ENCODE measurements at places on chromosomes 7 and 10.

DNA sequence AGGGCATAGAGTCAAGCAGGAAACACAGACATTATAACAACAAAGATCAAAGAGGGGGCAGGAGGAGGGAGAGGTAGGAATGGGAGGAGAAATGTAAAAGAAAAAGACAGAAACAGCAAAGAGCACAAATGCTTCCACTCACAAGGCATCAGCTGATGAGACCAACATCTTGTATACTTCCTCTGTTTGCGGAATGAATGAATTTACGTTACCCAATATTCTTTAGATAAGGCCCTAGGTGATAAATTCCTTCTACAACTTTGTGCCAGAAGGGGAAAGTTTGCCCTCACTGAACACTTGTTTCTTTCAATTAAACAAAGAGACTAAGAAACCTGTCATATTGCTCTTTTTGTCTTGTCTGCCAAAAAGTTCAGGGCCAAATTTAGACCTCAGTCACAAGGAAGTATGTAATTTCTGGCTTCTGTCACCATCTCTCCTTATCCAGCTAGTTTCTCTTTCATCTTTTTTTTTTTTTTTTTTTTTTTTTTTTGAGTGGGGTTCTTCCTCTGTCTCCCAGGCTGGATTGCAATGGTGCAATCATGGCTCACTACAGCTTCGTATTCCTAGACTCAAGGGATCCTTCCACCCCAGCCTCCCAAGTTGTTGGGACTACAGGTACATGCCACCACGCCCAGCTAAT, 116.4 kb upstream of the NANOS1 start:
- no peak for DNase-seq

- DNase-seq = peak; percentile 86
Measured at GRCh38 chr7:100675581-100676350, 2.2 kb downstream of the GNB2 start.

DNA sequence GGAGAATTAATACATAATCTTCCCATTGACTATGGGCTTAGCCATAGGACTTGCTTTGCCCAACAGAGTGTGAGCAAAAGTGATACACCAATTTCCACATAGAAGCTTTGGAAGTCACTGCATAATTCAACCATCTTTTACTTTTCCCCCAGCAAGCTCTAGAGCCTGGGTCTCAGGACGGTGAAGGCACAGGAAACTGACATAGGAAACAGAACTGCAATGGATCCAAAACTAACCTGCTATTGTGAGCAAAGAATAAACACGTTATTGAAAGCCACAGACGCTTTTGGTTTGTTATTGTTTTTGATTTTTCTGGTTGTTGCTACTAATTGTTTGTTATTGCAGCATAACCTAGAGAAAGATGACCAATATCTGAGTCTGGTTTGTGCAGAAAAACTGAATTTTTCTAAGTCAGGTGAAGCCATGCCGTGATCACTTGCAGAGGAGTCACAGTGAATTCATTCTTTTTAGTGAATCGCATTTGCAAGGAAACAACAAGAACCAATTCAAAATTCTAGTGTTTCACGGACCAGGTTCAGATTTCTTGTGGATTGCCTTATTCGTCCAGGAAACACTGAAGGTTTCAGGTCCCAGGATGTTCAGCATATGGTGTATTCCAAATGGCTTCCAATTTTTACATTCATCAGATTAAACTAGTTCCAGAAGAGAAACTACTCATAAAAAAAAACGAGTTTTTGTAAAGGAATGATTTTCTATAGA, 52.8 kb downstream of the CUBN start:
- no peak for DNase-seq

GRCh38 chr10:98346847-98347246, 68.1 kb downstream of the PYROXD2 start:
- no peak for DNase-seq

- DNase-seq = no peak
Measured at GRCh38 chr7:70457482-70457881, 674.5 kb upstream of the GALNT17 start.

GRCh38 chr10:45198486-45199204, 116.8 kb downstream of the OR13A1 start:
- DNase-seq = no peak

GRCh38 chr7:101846800-101847538, 29.5 kb downstream of the CUX1 start:
- DNase-seq = no peak

- no peak for DNase-seq
Measured at GRCh38 chr10:1115607-1115955, 59.4 kb downstream of the WDR37 start.

DNA sequence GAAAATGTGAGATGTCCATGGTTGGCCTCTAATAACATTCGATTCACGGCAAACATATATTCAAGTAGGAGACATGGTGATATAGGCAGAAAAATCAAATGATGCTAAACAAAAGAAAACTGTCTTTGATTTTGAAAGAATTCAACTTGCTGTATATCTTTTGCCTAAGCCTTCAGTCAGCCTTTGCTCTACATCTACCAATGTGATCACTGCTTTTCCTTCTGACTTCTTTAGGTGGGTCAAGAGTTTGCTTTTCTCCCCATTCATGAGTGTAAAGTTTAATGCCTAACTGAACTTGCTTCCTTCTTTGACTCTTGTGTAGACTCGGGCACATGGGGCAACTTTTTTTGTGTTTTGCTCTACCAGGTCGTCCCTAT, 417 bp upstream of the HIF1AN start:
- DNase-seq = no peak

DNA sequence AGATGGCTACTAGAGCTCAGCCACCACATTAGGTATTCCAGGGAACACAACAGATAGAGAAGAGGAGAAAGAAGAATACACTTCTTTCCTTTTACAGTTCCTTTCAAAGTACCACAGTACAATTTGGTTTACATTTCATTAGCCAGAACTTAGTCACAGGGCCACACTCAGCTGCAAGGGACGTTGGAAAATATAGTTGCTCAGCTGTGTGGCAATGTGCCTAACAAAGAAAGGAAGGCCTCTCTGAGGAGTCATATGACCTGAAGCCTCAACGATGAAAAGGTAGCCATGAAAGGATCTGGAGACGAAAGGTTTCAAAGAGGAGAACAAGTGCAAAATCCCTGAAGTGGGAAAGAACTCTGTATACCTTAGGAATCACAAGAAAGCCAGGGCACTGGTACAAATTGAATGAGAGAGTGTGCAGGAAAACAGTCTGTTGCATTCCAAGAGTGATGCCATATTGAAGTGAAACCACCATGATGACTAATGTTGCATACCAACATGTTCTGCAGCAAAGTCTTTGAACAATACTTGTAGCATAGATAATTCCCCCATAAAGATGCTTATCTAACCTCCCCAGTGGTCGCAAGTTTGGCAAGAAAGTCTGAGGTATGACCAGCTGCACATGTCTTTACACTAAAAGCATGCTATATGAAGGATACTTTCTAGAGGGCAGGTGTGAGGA, 278.9 kb downstream of the HPSE2 start:
- DNase-seq = no peak

GRCh38 chr10:124243702-124244121, 150.3 kb upstream of the CHST15 start:
- no peak for DNase-seq

- peak; percentile 23 for DNase-seq
Measured at GRCh38 chr7:47988496-47989386, 9.3 kb upstream of the HUS1 start.

GRCh38 chr10:35075228-35075627, 14.9 kb downstream of the CUL2 start:
- DNase-seq = no peak

DNA sequence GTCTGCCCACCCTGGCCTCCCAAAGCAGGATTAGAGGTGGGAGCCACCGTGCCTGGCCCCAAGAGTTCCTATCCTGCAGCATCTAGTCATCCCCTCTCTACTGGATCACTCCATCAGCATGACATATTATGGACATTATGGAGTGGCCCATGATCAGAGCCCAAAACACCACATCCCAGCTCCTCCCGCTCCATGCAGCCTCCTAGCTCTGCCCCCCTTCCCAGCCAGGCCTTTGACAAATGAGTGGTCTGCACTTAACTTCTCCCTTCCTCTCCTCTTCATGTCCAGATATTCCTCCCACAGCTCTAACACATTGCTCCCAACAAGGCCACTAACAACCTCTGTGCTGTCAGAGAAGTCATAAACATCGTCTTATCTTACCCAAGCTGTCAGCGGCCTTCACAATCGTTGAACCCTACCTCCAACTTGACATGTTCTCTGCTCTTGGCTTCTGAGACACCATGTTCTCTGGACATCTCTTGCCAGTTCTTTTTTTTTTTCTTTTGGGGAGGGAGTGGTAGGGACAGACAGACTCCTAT, 187.6 kb downstream of the NSUN6 start:
- DNase-seq = no peak

GRCh38 chr10:48523820-48524758, 80.8 kb downstream of the ARHGAP22 start:
- peak; percentile 91 for DNase-seq

- no peak for DNase-seq
Measured at GRCh38 chr10:74227697-74228424, 76.8 kb downstream of the ADK start.

DNA sequence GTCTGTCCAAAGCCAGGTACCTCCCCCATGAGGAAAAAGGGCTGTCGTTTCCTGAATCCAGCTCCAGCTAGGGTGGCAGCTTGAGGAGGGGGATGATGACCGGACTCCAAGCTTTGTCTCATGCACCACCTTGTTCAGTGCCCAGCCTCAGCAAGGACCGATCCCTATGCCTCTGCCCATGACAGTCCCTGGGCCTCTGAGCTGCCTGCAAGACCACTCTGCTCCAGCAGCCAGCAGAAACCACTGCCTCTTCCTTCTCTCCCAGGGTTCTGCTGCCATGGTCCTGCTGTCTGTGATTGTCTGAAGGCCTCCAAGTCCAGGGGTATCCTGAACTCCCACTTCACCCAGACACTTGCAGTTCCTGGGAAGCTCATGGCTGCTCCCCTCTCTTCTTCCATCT, 21.3 kb upstream of the GDF10 start:
- DNase-seq = no peak

GRCh38 chr10:126124668-126125349, 228.4 kb downstream of the FANK1 start:
- DNase-seq = no peak

DNA sequence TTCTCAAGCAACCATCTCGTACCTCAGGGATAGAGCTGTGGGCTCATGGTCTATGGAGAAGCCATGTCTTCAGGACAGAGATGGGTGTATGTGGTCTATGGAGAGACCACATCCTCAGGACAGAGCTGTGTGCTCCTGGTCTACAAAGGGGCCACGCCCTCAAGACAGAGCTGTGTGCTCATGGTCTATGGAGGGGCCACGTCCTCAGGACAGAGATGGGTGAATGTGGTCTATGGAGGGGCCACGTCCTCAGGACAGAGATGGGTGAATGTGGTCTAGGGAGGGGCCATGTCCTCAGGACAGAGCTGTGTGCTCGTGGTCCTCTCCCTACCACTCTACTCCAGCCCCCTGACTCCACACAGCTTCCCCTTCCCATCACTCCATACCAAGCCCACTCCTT, 117.8 kb downstream of the WDR37 start:
- DNase-seq = no peak

DNA sequence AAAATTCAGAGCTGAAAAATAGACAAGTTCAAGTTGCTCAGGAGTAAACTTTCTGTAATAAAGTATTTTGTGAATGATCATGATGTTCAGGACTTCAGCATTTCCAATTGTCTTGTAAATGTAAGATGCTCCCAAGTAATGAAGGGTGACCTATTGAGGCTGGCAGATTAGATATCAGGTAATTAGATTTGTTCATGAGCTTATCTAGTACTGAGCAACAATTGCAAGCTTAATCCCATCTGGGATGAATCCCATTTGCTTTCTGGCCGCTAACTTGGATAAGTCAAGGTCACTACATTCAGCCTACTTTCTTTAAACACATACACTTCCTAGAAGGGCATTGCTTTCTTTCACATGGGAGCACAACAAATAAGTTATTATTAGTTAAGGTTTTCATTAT, 82.4 kb upstream of the ITGB1 start:
- no peak for DNase-seq

- DNase-seq = no peak
Measured at GRCh38 chr10:12549297-12549696, 199.9 kb downstream of the CAMK1D start.

- no peak for DNase-seq
Measured at GRCh38 chr7:157540020-157540419, 203.2 kb downstream of the DNAJB6 start.

- DNase-seq = no peak
Measured at GRCh38 chr7:48518092-48518491, 346.8 kb downstream of the ABCA13 start.

- no peak for DNase-seq
Measured at GRCh38 chr10:115209133-115209532, 116.0 kb downstream of the ATRNL1 start.

- DNase-seq = no peak
Measured at GRCh38 chr7:116521046-116521664, 3.7 kb upstream of the CAV1 start.

DNA sequence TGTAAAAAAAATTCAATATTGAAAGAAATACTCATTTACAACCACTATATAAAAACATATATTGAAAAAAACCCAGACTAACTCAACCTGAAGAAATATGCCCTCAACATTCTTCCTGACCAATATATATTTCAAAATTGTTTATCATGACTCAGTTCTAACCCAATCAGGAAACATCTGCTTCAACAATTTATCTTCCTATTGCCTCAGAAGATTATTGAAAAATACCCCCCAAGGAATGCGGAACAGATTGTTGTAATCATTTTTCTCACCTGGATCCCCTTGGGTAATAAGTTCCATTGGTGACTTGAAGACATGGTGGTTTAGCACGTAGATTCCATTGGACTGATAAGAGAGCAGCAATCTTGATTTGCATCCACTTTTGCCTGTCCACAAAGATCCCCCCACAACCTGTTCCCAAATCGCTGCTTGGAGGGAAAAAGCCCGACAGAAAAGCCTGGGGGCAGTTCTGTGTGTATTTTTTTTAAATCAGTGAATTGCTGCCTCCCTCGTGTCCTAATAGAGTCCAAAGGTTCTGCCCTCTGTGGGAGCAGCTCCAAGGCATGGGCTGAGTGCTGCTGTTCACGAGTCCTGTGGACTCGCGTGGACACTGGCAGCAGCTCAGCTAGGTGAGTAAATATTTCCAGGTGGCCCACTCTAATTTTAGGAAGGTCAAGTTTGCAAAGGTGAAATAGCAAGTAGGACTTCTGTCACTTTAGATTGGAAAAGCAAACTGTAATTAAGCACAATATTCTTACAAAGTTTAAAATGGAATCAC, 5.9 kb upstream of the INHBA start:
- no peak for DNase-seq

GRCh38 chr10:71621231-71622153, 98.1 kb downstream of the C10orf105 start:
- DNase-seq = peak; percentile 52

GRCh38 chr7:128906001-128906765, 4.3 kb downstream of the KCP start:
- no peak for DNase-seq

- no peak for DNase-seq
Measured at GRCh38 chr7:157841773-157842370, 505.1 kb downstream of the DNAJB6 start.

GRCh38 chr10:3950676-3951275, 165.8 kb upstream of the KLF6 start:
- no peak for DNase-seq

GRCh38 chr10:36606234-36606839, 519.1 kb upstream of the ANKRD30A start:
- no peak for DNase-seq

- no peak for DNase-seq
Measured at GRCh38 chr7:103810112-103810744, 179.2 kb downstream of the RELN start.

Data from iPS-NIHi11 (cell line).